Trophoblast cell (in vitro differentiated cells and primary cell): ENCODE measurements at places on chromosomes 6 and 20.

DNA sequence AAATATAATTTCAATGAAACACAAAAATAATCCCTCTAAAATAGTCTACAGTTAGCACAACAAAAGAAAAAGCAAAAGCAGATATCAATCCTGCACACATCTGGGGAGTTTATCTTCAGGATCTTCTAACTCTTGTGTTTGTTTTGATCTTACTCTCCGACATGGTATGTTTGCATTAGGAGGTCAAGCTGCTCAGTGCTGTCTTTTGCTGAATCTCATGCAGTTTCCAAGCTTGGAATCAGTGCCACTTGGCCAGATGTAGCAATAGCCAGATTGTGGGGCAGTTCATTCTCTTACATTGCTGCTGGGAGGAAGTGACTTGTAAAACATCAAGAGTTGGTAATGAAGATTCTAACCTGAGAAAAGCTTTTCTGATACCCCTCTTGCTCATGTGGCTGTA lies 29.5 kb downstream of the RIOK1 start:
- no peak overlapping the region for H3K4me3 ChIP-seq
- H3K27me3 ChIP-seq, result no peaks in the 10 kb centered on the region
- H3K27ac ChIP-seq, result peak overlapping the region; percentile 45

DNA sequence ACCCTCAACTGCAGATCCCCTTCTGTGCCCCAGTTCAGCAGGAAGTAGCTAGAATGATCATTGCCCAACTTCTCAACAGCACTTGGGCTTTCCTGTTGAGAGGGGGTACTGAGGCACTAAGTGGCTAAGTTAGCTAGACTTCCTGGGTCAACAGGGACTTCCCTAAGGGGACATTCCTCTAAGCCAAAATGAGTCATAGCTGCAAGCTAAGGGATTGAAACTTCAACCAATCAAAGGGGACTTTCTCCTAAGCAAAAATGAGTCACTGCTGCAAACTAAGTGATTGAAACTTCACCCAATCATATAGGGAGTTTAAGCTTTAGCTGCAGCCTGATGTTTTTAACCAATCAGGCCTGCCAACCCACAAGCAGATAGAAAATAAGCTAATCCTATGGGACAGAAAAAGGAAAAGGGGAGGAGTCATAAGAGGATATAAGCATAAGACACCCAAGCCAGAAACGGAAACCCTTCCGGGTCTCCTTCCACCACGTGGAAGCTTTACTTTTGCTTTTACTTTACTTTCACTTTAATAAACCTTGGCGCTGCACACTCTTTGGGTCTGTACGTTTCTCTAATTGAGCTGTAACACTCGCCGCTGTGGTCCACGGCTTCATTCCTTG lies 659.0 kb upstream of the HS3ST5 start:
- no peaks in the 10 kb centered on the region for H3K27me3 ChIP-seq
- H3K4me1 ChIP-seq, result peaks cover 7% of the 10 kb centered on the region
- H3K4me3 ChIP-seq, result no peak overlapping the region
- no peak for DNase-seq

DNA sequence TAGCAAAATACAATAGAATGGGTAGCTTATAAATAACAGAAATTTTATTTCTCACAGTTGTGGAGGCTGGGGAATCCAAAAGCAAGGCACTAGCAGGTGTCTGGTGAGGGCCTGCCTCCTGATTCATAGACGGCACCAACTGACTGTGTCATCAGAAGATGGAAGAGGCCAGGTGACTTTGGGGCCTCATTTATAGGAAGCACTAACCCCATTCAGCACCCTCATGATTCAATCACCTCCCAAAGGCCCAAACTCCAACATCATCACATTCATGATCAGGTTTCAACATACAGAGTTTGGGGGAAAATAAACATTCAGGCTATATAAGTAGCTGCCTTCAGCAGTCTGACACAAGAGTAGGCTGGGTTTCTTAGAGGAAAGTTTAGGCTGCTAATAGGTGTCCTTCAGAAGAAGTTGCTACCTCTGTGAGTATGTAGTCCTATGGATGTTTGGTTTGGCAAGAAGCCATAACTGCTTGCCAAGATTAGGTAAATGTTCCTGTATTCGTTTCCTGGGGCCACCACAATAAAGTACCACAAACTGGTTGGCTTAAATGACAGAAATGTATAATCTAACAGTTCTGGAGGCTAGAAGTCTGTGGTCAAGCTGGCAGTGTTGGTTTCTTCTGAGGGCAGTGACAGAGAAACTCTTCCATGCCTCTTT lies 48.8 kb downstream of the NT5E start:
- DNase-seq, result no peak
- H3K27ac ChIP-seq, result no peak overlapping the region
- no peak overlapping the region for H3K4me3 ChIP-seq
- H3K27me3 ChIP-seq, result no peaks in the 10 kb centered on the region
- H3K4me1 ChIP-seq, result no peaks in the 10 kb centered on the region

- H3K4me3 ChIP-seq, result no peak overlapping the region
- no peak overlapping the region for H3K27ac ChIP-seq
- H3K27me3 ChIP-seq, result no peaks in the 10 kb centered on the region
- H3K4me1 ChIP-seq, result peaks cover 3% of the 10 kb centered on the region
Measured at GRCh38 chr20:61937146-61937962, 128.3 kb downstream of the TAF4 start.

GRCh38 chr6:30136570-30137286 lies 788 bp downstream of the TRIM40 start:
- no peaks in the 10 kb centered on the region for H3K36me3 ChIP-seq
- H3K4me1 ChIP-seq, result no peaks in the 10 kb centered on the region
- DNase-seq, result no peak
- H3K4me3 ChIP-seq, result no peak overlapping the region
- no peaks in the 10 kb centered on the region for H3K27me3 ChIP-seq
